H1 (cell line): ENCODE measurements at places on chromosomes 11 and 22.
A peak's percentile ranks its signal among the peaks of the same experiment; 100 is the strongest.

DNA sequence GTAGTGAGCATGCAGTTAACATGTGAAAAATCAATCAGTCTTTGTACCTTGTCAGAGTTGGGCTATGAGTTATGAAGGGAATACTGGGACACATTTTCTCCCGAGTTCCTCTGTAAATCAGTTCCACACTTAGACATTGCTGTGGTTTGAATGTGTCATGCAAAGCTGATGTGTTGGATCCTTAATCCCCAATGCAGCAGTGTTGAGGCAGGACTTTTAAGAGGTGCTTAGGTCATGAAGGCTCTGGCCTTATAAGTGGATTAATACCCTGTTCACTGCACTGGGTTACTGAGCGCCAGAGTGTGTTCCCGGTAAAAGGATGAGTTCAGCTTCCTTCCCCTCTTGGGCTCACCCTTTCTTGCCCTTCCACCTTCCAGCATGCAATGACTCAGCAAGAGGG is 742.1 kb upstream of the TENM4 start:
- DNase-seq: no peak

DNA sequence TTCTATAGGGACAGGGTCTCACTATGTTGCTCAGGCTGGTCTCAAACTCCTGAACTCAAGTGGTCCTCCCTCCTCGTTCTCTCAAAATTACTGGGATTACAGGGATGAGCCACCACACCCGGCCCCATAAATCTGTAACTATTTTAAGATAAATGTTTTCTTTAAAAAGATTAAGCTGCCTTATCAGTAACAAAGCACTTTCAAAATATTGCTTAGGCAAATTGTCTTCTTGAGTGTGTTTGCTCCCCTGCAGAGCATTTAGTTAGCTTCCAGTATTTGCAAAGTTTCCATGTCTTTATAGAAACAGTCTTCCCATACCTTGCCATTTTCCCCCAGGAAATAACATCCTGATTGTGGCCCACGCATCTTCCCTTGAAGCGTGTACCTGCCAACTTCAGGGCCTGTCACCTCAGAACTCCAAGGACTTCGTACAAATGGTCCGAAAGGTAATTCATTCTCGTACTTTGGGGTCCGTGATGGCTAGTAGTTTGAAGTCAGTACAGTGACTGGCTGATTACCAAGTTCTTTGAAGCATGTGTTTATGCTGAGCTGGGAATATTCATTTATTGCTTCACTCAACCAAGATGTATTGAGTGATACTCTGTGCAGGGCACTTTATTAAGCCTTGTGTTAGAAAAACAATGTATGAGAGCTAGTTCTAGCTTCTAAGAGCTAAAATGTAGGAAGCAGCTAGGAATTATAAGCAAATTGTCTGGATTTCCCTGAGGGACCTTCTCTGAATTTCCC is 30.4 kb upstream of the CRTAM start:
- DNase-seq: no peak

DNA sequence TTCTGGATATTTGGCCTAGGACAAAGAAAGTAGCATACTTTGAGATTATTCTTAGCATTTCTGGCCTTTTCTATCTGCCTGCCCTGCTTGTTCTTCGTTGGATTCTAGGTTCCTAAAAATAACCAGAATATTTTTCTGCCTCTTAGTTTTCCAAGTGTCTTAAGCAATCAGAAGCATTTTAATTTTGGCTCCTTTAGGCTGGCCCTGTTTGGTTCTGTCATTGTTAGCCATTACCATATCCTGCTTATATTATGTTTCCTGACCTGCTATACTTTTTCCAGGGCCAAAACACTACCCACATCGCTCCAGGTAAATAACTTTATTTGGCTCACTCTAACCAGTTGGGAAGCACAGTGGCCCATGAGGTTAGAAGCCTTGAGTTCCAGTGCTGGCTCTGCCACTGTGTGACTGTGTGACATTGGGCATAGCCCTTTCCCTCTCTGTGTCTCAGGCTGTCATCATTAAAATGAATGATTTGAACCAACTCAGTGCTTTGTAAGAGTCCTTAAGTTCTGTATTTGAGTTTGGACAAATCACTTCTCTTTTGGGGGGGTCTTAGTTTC is 91.1 kb downstream of the STIM1 start:
- no peak for DNase-seq

GRCh38 chr22:17369439-17370025 is at the start of gene CECR2:
TSS of gene CECR2 (plus strand) at chr22:17369460. CDS start at chr22:17369784, 324 bp downstream.
- peak; percentile 71 for DNase-seq

- no peak for DNase-seq
Measured at GRCh38 chr11:119723243-119723951, 5.6 kb downstream of the NECTIN1 start.

DNA sequence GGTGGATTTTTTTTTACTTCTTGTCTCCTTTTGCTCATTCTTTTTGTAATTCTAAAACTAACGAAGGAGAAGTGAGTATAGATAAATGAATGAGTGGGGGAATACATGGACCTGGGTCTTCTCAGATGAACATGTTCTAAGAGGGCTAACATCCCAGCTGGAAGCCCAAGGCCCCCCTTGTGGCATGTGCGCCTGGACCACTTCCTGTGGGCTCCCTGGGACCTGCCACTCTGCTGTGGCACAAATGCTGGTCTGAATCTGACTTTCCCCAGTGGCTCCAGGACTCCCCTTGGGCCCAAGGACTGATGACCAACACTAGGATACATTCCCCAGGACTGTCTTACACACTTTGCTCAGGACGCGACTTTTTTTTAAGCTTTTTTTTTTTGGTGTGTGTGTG is 32.7 kb upstream of the ALX4 start:
- no peak for DNase-seq
